Stimulated activated CD8-positive, alpha-beta memory T cell treated with anti-CD3 and anti-CD28 coated beads, Interleukin-4, amount 100 ng/mL, for 24 hours (primary cell): ENCODE measurements at places on chromosomes 7 and 10.

- no peak for DNase-seq
These were observed 85.5 kb downstream of the NKX6-2 start for GRCh38 chr10:132700156-132701098.

DNA sequence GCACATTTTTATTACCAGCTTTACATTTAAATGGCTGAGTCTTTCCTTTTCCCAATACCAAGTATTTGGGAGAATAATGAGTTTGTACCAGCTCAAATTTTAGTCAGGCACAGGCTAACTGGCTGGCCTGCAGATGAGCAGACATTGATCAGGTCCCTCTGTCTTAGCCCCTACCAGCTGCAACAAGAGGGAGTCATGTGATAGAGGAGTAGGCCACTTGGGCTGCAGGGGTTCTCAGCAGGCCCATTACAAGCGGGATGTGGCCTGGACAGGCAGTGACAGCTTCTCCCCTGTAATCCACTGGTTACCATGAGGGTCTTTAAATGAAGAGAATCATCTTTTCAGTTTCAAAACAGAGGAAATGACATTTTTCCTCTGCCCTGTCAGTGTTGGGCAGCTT lies 283.6 kb downstream of the SUGCT start:
- no peak for DNase-seq

GRCh38 chr10:119542357-119542987 lies at the start of gene RGS10:
Gene RGS10, minus strand, starts transcription at chr10:119542719. Its CDS starts 81 bp downstream, at chr10:119542638.
- peak; percentile 78 for DNase-seq

DNA sequence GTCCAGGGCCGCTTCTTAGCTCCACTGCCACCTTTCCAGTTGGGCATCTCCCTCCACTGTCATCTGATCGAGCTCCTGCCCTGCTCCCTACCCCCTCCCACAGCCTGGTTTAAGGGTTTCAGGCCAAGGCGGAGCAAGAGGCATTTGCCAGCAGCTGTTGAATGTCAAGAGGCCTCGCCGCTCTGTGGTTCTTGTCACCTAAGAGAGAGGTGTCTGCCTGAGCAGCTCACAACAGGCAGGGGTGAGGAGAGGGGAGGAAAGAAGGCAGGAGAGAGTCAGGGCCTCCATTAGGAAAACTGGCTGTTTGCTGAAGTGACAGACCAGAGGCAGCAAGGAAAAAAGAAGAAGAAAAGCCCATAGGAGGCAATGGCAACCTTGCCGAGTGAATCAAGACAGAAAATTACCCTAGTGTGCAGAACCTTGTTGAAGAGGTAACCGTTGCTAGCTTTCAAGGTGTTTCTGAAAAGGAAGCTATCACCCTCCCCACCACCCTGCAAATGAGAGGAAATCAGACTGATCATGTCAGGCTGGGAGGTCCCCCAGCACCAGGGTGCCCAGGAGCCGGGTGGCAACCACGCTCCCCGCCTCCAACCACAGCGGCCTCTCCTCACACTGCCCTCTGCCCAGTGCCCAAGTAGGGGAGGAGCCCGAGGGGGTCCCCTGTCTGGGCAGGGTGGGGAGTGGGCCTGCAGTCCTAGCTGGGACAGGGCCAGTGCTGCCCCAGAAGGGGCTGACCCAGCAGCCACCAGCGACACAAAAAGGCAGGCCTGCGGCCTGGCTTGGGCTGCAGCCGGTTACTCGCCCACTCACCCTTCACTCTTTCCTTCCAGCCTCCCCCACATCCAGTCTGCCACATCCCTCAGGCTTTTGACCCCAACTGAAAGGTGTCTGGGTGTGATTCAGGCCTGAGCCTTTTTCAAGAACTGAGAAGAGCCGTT lies 7.1 kb downstream of the GATA3 start:
- no peak for DNase-seq

DNA sequence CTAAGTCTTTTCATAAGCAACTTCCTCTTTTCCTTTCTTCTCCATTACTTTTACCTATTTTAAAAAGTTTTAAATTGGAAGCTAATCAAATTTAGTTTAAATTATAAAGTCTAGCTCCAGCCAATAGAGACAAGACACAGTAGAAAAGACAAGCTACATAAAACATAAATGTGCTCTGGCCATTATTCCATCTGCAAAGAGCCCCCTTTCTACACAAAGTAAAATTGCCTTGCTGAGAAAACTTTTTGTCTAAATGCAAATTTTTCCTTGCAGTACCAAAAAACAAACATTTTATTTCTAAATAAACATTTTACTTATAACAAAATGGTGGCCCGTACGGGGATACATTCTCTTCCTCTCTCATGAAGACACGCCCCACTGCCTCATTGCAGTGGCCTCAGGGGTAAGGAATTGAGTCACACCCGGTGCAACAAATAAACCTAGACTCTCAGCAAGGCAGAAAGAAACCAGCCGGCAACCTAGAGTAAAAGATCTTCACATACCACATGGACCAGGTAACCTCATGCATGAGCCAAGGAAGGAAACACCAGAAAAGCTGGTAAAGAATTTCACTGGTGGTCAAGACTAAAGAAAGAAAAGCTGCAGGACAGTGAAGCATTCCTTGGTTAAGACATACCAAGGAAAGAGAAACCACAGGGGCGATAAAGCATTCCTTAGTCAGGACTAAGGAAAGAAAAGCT lies 71.6 kb upstream of the ZNF746 start:
- no peak for DNase-seq

DNA sequence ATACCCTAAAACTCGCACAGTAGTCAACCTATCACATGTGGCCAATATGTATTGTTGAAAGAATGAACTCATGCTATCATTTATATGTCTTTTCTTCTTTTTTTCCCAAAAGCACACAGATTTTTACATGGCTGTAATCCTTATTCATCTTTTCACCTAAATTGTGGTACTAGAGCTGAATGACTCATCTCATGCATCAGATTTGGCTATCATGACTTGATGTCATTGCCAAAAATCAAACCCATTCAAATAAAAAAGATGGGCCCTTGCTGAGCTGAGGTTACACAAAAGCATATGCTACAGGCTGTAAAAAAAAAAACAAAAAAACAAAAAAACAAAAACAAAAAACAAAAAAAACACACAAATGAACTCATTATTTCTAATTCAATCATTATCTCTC lies 3.3 kb upstream of the LMOD2 start:
- DNase-seq: no peak

DNA sequence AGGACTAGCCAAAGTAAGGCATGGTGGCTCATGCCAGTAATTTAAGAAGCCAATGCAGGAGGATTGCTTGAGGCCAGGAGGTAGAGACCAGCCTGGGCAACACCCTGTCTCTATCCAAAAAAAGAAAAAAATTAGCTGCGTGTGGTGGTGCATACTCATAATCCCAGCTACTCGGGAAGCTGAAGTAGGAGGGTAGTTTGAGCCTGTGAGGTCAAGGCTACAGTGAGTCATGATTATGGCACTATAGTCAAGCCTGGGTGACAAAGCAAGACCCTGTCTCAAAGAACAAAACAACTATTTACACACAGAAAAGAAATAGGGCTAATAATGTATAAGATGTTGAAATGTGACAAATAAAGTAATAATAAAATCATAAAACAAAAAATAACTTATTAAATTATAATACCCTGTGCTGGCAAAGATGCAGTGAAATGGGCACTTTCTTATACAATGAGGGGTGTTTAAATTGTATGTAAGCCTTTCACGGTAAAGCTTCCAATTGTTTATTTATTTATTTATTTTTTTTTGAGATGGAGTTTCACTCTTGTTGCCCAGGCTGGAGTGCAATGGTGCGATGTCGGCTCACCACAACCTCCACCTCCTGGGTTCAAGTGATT lies 175.2 kb downstream of the TPST1 start:
- no peak for DNase-seq

- no peak for DNase-seq
These were observed 53.6 kb downstream of the VPS41 start for GRCh38 chr7:38855386-38855785.

DNA sequence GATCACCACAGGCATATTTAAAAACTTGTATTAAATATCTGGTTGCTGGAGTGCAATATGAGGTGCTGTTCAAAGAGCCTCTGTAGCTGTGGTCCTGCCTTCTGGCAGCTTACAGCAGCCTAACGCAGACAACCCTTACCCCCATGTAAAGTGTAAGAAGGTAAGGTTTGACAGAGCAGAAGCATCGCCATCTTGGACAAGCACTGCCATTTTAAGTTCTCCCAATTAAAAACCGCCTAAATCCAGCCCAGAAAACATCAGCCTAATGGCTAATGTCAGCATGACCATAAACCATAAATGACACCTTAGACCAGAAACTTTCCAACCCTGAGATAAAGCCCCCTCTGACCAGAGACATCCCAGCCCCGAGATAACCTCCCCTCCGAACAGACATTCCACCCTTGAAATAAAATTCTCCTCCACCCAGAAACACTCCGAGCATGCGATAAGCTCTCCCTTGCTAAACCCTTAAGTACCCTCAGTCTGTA lies 5.3 kb upstream of the OIT3 start:
- no peak for DNase-seq

- DNase-seq: no peak
These were observed 592.0 kb downstream of the AUTS2 start for GRCh38 chr7:70190281-70190680.

GRCh38 chr10:106515206-106515790 lies 649.2 kb downstream of the SORCS1 start:
- DNase-seq: no peak

DNA sequence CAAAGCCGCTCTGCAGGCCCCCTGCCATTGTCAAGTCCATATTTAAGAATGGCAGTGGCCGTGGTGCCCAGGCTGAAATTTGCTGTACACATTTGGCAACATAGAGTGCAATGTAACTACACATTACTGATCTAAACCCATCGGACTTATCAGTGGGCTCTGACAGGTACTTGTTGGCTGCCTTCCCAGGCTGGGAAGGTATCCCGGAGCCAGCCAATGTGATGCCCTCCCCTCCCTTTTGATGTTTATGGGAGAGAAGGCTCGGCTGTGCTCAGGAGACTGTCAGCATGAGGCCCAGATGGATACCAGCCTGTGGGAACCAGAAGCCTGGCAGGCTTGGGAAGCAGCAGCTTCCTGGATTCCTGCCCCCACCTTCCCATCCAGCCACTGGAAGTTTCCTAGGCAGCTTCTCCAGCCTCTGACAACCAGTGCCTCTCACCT lies 146.1 kb upstream of the TCF7L2 start:
- no peak for DNase-seq

DNA sequence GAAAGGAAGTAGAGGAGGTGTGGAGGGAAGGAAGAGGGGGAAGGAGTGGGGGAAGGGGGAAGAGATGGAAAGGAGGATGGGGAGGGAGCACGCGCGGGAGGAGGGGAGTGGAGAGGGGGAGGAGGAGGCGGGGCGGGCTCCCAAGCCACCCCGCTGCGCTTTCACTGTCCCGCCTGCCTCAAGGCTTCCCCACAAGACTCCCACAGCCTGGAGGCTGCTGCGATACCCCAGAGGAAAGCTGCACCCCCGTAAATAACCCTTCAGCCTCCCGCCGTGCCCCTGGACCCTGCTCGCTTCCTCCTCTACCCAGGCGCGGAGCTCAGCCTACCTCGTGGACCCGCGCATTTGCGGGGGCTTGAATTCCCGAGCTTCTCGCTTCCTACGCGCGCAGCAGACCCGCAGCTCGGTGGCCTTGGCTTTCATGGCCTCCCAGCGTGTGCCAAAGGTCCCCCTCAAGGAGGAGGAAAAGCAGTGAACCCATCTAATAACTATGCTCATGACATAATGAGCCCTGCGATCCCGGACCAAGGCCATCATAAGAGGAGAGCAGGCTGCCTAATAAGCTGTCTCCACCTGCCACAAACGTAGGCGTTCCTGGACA lies at the start of gene C10orf67:
C10orf67 (minus strand) TSS at position 557 of the 601 bp plus-strand sequence; CDS start at position 534, 23 bp downstream.
- DNase-seq: no peak

GRCh38 chr7:142583446-142583845 lies 165.8 kb upstream of the PRSS1 start:
- no peak for DNase-seq

DNA sequence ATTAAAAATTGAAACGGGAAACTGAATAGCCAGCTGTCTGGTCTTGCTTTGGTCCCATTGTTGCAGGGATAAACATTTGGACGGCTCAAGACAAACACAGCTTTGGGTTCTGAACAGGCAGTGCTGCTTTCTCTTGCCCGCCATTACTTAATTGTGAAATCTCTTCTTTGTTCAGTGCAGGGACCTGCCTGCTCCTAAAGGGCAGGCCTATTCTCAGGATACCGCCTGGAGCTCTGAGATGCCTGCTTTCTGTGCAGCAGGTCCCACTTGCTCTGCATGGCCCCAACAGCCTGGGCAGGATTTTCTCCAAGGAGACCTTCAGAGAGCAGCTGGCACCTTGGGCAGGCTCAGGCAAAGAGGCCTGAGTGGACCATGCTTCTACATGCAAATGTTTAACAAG lies 237.6 kb downstream of the KCNMA1 start:
- DNase-seq: no peak

GRCh38 chr10:68560943-68561864 lies 1.1 kb downstream of the TET1 start:
- no peak for DNase-seq

GRCh38 chr10:93718937-93719725 lies 16.7 kb upstream of the FRA10AC1 start:
- DNase-seq: no peak

DNA sequence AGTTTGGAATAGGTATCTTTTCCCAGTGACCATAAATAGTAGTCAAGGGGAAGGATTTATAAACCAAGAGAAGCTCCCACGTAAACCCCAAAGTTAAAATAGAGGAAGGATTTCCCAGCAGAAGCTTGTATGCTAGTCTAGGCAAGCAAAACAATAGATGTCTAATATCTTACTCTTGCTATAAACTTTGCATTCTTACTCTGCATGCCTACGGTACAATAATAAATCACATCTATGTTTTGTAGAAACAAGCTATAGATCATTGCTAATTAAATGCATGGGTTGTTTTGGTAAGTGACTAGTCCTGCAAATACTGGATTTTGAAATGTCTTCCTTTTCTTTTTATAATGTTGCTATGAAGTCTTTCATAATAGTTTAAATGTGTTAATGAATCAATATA lies 585.5 kb downstream of the INHBA start:
- no peak for DNase-seq

- no peak for DNase-seq
These were observed 12.7 kb downstream of the STRA8 start for GRCh38 chr7:135246191-135246825.

- peak; percentile 58 for DNase-seq
These were observed 19.5 kb upstream of the GNA12 start for GRCh38 chr7:2863461-2864066.

GRCh38 chr10:18650404-18650997 lies 886 bp downstream of the NSUN6 start:
- no peak for DNase-seq
